Cerebellum (tissue), 4 donors: ENCODE measurements at places on chromosomes 3 and 15. TPM values are rescaled to one million over a fixed set of nuclear protein-coding genes. Genes with fewer than 3 reads are reported as not detected.

DNA sequence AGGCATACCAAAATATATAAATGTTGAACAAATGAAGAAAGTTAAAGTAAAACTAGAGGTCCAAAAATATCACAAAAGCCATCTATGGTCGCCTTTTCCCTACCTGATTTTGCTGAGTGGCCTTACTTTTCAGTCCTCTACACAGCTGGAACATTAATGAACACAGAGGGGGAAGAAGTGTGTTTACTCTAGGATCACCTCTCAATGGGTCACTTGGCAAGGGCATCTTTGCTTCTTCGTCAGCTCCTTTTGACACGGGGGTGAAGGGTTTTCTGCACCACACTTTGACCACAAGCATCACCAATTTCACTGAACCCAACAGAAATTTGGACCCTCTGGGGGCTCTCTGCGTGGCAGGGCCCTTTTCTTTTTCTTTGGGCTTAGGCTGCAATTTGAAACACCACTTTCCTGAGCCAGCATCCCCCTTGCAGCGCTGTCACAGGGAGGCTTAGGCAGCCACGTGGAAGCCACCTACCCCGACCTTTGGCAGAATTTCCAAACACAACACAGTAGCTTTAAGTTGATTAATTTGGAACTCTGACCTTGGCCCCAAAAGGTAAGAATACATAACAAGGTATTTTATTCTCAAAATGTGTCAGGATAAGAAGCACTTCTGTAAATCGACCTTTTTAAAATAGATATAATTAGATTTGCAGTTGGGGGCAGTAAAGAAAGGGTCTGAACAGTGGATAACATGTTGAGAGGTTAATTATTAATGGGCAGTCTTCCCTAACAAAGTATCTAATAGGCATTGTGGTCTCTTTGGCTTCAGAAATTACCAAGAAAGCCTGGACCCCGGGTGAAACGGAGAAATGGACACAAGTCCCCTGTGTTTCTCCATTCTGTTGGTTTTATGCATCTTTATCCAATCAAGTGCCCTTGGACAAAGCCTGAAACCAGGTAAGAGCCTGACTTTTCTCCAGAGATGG is at the start of gene LIPC:
Gene LIPC, plus strand, starts transcription at position 771 of the 929 bp plus-strand sequence. Its CDS starts 42 bp downstream, at position 813.
- DNase-seq: no peak

- DNase-seq: no peak
Measured at GRCh38 chr3:79729096-79729495, 38.7 kb downstream of the ROBO1 start.

GRCh38 chr15:66595931-66596545 is 30.2 kb upstream of the LCTL start:
- no peak for DNase-seq

DNA sequence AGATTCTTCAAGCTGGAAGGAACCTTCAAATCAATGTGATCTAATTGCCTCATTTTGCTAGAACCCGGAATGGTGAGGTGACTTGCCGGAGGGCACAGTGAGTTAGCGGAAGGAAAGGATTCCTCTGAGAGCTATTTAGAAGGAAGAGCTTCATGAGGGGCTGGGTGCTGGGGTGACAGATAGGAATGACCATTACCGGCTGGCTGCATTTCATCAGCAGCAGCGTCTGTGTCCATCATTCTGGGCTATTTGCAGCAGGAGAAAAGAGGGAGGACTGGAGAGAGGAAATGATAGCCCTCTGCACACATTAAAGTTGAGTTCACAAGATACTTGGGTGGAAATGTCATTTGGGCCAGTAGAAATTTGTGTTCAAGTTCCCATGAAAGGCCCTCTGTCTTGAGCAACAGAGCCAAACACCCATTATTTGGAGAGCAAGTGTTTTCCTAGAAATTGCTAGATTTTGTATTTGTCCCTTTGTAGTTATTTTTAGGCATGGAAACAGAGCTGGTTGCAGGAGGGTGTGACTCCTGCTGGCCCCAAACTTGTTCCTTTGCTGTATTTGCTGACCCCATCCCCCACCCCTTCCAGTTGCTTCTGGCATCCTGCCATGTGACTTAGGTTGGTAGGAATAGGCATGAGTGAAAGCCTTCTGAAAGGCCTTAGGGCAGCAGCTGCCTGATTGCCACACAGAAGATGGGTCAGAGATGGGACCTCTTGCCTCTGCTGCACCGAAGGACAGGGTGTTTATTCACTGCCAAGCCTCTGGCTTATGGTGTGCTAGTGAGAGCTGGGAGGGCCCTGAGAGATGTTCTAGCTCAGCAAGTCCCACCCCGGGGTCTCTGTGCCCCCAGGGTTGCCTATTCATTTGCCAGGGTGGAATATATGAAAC is 87.5 kb upstream of the PLXNA1 start:
- no peak for DNase-seq

DNA sequence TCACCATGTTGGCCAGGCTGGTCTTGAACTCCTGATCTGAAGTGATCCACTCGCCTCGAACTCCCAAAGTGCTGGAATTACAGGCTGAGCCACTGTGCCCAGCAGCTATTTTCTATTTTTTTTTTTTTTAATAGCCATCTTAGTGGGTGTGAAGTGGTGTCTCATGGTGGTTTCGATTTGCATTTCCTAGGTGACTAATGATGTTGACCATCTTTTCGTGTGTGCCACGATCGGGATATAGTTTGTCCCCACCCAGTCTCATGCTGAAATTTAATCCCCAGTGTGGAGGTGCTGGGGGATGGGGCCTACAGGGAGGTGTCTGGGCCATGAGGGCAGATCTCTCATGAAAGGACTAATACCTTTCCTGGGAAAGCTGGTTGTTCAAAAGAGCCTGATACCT is 41.8 kb upstream of the MUC13 start:
- no peak for DNase-seq

DNA sequence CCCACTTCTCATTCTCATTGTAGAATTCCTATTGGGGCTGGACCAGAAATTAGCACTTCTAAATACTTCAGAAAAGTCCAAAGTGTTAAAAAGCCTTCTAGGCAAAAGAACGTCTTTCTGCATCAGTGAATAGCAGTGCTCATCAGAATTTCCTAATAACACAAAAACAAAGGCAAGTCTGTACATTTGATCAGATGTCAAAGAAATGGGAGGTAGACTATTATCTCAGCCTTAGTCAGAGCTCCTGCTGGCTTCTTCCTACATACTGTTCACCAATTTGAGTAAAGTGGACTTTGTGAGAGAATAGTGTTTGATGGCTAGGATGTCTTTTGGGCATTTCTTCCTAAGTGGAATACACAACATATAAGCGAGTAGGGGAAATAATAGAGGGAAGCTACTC is 48.7 kb downstream of the FOXB1 start:
- DNase-seq: no peak

Gene CLCN2
- total RNA-seq: 16.0 TPM

GRCh38 chr3:10497439-10497838 is 7.9 kb downstream of the ATP2B2 start:
- no peak for DNase-seq

- no peak for DNase-seq
Measured at GRCh38 chr3:53229171-53229570, 26.7 kb downstream of the TKT start.

DNA sequence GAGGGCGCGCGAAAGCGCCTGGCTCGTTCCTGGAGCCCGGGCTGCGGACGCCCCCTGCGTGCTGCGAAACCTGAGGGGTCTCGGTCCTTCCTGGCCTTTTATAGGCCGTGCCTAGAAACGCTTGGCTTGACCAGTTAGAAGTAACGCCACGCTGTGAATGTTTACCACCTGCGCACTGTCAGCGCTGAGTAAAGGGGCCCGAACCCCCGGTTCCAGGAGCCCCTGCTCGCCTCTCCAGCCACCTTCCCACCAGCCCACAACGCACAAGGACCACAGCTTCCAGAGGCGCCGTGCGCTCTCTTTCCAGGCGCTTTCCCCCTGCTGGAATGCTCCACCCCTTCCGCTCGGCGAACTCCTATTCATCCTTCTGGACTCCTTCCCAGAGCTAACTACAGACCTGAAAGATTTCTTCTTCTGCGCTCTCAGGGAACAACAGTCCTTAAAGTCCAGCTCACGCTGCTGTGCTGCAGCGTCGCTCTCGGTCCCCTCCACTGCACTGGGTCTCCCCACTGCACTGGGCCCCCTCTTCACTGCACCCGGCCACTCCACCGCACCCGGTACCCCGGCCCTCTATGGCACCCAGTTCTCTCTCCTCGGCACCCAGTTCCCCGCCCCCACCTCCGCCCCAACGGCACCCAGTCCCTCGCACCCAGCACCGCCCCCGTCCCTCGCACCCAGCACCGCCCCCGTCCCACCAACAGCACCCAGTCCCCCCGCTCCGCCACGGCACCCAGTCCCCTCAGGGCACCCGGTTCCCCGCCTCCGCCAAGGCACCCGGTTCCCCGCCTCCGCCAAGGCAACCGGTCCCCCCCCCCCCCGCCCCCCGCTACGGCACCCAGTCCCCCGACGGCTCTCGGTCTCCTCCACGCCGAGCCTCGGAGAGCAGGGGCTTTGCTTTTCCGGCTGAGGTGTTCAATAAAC is 69.8 kb downstream of the SQOR start:
- no peak for DNase-seq

Gene TMC3
- 0.09 TPM for total RNA-seq

DNA sequence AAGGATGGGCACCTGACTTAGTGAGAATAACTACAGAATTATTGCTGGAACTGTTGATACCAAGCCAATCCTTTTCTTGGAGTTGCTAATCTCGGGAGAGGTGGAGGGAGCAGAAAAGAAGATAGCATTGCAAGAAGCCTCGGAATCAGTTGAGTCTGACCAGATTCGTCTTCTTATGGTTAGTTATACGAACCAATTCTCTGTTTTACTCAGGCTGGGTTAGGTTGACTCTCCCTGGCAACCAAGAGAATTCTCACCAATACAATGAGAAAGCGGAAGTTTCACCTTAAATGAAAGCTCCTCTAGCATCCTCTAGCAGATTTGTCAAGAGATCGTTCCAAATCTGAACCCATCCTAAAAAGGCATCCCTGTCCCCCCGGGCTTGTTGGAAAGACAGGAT is 43.5 kb upstream of the UBE2E1 start:
- DNase-seq: no peak

DNA sequence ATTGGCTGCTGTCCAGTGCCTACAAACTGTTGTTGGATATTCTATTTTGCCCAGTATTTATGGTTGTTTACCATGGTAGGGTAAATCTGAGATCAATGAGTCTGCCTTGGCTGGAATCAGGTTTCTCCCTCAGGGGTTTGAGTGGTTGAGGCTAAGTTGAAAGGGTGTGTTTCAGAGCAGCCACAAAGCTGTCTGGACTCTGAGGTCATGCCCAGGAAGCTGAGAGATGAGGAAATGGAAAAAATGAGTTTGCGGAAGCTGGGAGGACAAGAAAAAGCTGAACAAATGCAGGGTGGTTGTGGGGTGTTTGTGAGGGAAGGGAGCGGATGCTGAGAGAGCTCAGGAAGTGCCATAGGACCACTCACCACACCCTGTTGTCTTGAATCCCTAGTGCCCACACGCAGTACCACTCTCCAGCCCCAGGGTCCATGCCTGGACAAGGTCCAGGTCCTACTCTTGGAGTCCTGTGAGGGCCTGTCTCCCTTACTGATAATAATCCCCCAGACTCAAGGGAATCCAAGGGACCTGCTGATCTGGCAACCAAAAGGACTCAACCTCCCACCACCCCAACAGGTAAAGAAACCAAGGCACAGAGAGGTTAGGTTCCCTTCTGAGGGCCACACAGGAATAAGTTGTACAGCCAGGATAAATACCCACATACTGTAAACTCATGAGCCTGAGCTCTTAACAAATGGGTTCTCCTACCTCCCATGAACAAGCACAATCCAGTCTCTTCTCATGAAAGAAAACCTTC is 81.6 kb downstream of the PPCDC start:
- DNase-seq: no peak

Gene PKM
- total RNA-seq: 327 TPM

DNA sequence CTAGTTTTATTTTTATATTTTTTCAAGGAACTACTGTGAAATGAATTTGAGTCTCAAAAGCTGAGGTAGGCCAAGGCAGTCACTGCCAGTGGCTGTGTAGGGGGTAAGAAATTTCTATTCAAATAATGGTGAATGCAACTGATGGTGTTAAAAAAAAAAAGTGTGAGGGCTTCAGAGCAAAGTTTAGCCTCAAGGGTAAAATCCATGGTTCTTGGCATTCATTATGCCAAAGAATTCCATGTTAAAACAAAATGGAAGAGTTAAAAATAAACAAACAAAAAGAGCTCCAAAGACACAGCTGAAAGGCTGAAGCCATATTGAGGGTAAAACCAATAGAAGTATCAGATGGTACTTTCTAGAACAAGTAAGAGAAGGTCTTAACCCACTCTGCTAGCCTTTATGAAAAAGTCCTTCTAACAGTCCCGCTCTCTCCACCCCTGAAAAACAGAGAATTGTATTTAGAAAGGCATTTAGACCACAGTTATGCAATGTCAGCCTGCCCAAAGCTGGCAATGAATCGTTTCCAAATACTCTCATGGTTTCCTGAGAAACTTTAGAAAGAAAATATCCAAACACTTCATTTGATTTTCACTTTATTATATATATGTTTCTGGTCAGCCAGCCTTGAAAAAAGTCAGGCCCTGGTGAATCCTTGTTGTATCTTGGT is 158.4 kb upstream of the GMNC start:
- DNase-seq: no peak
